Posterior vena cava (tissue), 2 donors: ENCODE measurements at places on chromosomes 5 and 9. TPM values are rescaled to one million over a fixed set of nuclear protein-coding genes. Genes with fewer than 3 reads are reported as not detected.

DNA sequence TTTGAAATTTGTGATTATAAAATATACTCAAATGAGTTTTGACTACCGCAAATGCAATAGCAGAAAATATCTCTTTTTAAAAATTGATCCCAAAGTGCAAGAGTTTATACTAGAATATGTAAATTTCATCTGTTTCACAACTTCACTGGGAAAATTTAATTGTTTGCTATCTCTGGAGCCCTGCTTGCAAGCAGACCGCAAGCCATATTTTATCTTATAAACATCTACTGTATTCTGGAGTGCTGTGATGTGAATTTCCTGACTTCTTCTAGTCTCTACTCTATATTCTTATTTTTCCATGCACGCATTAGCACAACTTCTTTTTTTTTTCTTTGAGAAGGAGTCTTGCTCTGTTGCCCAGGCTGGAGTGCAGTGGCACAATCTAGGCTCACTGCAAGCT lies 98.7 kb downstream of the DROSHA start:
- no peak for DNase-seq

DNA sequence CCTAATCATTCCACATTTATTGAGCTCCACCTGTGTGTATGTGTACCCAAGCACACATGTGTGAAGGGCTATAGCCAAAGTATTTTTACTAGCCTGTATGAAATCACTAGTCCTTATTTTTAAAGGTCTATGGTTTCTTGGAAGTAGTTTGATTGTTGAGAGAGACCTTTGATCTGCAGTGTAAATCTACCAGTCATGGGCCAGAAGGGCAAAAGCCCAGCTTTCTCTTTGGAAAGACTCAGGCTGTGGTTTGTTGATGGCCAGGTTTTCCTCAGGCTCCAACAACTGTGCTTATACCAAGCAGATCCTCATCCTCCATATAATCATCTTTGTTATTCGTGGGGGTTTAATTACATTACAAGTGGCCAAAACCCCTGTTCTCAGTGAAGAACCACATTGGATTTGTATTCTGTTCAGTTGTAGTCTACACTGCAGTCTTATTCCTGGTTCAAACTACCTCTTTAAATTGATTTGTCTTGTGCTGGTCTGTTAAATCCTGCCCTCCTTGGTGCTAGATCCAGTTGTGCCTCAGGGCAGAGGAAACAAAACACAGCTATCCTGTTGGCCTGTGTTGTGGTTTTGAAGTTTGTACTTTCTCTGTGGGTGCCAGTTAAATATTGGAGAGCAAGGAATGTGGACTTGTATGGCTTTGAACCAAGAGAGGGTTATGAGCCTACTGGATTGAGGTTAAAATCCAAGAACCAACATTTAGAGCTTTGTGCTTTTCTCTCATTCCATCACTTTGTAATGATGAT lies 13.3 kb downstream of the CDC26 start:
- DNase-seq, result no peak

DNA sequence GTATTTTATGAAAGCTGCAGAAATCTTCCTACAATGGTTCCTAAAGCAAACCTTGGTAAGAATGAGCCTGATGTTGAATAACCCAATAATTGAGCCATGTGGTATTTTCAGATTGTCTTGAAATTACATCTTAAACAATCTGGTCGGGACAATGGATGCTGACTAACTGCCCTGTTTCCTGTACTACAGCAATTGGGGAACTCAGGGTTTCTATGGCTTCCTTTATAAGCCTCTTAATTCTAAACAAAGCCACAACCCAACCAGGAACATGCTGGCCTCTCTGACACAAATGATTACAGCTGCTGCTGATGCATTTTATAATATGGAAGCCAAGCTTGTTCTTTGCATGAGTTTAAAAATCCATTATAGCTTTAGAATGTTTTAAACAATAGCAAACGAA lies 30.2 kb downstream of the PTPN3 start:
- no peak for DNase-seq

DNA sequence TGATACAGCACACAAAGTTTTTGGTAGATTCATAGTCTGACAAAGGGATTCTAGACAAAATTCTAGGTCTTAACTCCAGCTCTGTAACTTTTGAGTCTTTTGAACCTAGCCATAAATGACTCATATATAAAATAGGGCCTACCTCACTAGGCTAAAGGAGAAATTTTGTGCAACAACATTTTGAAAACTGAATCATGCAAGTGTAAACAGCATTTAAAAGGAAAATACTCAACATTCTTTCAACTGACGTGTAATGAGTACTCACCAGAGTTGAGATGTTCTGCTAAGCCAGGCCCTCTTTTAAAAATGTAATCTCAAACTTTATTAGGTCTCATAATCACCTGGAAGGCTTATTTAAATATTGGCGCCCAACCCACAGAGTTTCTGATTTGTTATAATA lies 113.2 kb downstream of the STK32A start:
- DNase-seq, result no peak

Gene AFAP1L1
- 30.3 TPM for total RNA-seq

DNA sequence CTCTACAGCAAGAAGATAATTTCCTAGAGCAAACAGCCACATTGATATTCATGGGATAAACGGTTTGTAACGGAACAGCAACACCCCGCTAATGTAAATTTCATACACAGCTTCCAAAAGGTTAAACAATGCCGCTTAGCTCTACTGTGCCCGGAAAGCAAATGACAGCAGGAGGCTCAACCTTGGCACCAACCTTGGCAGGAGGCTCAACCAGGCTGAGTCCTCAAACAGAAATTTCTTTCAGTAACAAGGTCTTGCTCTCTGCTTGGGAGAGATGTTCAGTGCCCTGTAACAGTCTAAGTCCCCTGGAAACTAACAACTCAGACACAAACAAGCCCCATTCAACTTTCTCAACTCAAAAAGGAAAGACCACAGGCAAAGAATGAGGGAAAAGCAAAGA lies 11.1 kb upstream of the PPP1R2B start:
- no peak for DNase-seq

DNA sequence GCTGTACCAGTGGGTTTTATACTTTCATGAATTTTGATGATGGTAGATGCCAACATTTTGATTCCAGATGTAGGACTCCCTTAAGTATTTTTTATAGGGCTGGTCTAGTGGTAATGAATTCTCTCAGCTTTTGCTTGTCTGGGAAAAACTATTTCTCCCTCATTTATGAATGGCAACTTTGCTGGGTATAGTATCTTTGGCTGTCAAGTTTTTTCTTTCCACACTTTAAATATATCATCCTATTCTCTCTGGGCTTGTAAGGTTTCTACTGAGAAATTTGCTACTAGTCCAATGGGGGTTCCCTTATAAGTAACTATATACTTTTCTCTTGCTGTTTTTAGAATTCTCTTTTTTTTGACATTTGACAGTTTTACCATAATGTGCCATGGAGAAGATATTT lies 629.3 kb downstream of the NR2F1-AS1 start:
- DNase-seq, result no peak

DNA sequence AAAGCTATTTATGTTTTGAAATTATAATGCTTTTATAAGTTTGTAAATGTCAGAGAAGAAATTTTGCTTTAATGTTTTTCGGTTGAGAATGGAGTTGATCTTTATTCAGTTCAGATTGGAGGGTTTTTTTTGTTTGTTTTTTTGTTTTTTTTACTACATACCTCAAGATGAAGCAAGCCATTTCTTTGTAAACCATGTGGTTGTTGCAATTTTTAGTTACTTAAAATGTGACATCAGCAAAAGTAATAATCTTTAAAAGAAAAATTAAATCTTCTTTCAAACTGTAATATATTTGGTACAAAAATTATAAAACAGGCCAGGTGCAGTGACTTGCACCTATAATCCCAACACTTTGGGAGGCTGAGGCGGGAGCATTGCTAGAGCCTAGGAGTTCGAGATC lies 102.6 kb downstream of the CDC42SE2 start:
- no peak for DNase-seq

DNA sequence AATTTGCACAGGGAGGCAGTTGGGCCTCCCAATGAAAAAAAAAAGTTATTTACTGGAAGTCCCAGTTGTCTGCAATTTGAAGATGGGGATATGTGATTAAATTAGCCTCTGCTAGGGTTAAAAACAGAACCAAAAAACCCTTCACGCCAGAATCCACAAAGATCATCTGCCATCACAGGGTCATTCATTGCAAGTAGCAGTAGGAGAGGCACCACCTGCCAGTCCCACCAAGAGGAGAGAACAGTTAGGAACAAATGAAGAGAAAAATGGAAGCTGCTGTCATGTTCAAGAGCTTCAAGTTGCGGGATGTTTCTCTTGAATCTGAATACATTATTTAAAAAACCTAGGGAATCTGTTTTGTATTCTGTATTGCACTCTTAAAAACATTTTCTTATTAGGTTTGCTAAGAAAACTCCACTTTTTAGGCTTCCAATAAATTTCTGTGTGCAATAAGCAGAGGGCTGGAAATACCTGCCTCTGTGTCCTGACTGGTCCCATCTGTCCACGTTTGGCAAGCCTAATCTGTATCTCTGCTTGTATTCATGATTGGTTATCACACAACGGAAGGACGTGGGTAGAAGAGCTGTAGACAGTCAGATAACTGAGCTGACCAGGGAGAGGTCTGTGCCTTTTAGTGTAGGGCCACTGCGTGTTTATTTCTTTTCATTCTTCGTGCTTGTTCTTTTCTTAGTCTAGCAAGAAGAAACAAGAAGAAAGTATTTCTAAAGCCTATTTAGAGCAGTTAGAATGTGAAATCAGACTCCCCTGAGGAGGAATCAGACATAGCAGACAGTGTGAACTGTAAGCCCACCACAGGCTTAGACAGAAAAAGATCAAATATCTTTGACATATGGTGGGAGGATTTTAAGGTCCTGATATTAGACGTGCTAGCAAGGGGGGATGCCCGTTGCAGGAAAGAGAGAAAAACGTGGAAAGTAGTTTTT lies 630.6 kb upstream of the SEMA6A start:
- no peak for DNase-seq

GRCh38 chr9:107261106-107261505 lies 22.0 kb upstream of the RAD23B start:
- DNase-seq, result no peak

DNA sequence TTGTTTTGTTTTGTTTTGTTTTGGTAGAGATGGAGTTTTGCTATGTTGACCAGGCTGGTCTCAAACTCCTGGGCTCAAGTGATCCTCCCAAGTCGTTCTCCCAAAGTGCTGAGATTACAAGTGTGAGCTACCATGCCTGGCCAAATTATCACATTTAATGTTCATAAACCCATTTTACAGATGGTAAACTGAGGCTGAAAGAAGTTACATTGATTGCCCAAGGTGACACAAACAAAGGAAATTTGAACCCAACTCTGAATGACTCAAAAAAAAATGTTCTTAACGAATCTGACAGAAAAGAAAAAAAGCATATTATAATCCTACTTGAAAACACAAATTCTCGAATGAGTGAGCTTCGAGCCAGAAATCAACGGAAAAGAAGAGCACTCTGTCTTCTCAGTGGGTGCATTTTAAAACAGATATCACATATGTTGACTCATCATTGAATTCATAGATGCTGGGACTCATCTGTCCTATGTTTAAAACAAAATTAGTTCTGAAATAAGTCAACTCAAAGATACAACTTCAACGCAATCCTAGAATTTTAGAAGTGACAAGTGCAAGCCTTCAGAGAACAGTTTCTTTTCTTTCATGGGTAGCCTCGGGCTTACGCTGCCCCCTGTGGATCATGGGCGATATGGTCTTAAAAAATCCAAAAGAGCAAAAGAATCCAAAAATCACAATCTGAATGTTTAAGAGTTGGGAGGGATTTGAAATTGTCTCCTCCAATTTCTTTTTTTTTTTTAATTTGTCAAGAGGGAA lies 28.4 kb downstream of the TIMD4 start:
- no peak for DNase-seq

Gene PHAX
- 37.7 TPM for total RNA-seq

DNA sequence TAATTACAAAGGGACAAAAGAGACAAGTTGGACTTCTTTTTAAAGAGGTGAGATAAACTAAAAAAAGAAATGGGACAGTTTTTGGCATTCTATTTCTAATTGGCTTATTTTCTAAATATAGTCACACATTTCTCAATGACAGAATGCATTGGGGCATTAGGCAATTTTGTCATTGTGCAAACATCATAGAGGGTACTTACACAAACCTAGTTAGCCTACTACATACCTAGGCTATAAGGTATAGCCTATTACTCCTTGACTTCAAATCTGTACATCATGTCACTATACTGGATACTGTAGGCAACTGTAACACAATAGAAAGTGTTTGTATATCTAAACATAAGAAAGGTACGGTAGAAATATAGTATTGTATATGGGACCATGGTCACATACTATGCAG lies 56.1 kb downstream of the LSM11 start:
- no peak for DNase-seq

DNA sequence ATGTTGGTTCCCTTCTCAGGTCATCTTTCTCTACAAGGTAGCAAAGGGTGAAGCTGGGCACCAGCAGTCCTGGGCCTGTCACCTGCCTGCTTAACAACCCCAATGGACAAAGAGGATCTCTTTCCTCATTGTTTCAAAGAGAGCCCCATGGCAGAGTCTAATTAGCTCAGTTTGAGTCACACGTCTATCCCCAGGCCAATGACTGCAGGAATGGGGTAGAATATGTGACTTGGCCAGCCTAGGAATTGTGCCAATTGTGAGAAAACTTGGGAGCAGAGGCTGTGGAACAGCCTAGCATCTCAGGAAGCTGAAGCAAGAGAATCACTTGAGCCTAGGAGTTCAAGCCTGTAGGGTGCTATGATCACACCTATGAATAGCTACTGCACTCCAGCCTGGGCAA lies 3.6 kb upstream of the RAPGEF1 start:
- DNase-seq, result no peak

GRCh38 chr5:134540747-134541733 lies 15.6 kb downstream of the JADE2 start:
- peak; percentile 70 for DNase-seq

- DNase-seq, result no peak
Measured at GRCh38 chr5:87329114-87329513, 61.4 kb downstream of the RASA1 start.
